ENCODE measurements at places on chromosomes 4 and X.

DNA sequence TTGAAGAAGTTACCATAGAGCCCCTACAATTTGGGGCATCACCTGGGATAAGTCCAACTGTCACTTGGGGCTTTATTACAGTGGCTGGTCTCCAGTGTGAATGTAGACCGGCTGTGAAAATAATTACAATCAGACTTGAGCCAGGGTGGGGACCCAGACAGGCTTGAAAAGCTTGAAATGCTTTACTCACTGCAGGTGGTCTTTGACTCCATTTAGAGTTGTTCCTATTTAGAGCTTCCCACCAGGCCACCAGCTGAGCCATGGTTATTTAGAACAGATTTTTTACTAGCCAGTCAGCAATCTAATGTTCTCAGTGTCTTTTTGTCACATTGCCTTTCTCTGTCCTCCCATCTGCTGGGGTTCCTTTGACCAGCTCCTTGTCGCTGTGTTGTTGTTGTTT is 5.7 kb downstream of the ARHGAP10 start:
- DNase-seq = no peak

DNA sequence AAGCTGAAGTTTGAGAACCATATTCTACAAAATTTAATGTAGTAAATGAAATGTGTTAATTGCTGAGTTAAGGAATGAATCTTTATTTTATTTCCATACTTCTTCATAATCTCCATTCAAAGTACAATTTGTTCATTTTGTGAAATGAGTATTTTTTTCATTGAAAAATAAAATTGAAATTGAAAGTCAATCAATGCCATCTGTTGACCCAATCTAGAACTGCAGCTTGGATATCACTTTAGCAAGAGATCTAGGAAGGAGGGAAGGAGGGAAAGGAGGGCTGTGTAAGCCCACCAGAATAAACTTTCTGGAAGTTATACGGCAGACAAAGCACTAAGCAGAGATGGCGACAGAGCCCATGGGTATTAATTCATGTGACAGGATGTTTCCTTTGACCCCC is 128.4 kb downstream of the ZMAT1 start:
- DNase-seq = no peak

GRCh38 chrX:69493193-69493592 is 10.9 kb upstream of the NALF2 start:
- DNase-seq = peak; percentile 61

DNA sequence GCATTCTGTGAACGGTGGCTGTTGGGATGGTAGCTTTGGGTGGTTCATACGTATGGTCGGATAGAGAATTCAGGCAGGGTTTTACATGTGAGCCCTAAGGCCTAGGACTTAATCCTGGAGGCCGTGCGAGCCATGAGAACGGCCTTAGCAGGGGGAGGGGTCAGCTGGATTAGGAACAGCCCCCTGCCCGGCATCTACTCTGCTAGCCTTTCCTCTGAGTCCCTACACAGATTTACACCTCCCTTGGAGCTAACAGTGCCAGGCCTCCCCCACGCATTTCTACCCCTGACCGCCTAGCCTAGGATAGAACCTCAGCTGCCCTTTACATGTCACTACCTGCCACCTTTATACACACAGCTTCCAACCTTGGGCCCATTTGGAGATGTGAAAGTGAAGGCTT is 7.1 kb downstream of the PRAF2 start:
- no peak for DNase-seq

DNA sequence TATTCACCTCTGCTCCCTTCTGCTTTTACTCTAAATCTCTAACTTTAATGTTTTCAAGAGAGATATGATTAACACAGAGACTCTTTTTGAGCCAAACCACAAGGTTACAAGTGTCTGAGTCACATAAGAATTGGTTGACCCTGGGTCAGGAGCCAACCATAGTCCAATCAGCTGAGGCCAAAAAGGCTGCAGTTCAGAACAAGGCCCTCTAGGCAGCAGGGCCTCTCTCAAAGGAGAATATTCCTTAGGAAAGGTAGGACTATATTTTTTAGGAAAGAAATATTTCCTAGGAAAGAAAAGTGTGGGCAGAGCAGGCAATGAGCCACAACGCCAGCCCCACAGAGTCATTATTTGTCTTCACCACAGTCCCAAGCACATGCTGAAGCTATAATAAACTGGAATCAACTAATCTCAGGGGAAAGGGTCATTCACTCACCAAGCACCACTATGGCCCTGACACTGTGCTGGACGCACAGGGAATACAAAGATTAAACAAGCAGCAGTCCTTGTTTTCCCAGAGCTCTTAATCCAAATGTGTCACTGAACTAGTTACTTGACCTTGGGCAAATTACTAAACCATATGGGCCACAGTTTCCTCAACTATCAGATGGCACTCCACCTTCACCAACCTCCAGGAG is 2.2 kb downstream of the ATP8A1 start:
- no peak for DNase-seq

- DNase-seq = no peak
Measured at GRCh38 chrX:83504721-83505479, 3.2 kb upstream of the POU3F4 start.

DNA sequence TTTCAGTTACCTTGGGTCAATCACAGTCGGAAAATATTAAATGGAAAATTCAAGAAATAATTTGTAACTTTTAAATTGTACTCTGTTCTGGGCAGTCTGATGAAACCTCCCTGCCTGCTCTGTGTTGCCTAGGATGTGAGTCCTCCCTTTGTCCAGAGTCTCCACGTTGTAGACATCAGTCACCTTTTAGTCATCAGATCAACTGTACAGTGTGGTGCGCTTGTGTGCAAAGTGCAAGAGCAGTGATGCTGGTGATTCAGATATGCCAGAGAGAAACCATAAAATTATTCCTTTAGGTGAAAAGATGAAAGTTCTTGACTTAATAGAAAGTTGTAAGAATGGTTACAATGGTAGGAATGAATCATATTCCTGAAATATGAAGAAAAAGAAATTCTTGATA is 1.4 kb downstream of the SPATA4 start:
- DNase-seq = no peak

- DNase-seq = no peak
Measured at GRCh38 chr4:98627531-98628257, 30.7 kb downstream of the TSPAN5 start.

DNA sequence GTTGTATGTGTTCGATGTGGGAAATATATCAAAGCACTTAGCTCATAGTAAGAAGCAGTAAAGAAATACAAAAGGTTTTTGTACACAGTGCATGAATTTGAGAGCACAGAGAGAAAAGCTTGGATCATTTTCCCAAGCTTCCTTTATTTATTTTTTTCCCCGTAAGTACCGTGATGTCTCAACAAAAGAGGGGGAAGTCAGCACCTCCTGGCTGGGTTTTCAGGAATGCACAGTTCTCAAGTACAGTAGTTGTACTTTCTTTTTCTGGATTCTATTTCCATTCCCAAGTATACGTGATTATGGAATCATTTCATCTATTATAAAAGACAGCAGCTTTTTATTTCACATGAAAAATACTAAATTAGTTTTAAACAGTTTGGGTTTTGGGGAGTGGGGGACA is 171.5 kb upstream of the EDNRA start:
- DNase-seq = no peak

DNA sequence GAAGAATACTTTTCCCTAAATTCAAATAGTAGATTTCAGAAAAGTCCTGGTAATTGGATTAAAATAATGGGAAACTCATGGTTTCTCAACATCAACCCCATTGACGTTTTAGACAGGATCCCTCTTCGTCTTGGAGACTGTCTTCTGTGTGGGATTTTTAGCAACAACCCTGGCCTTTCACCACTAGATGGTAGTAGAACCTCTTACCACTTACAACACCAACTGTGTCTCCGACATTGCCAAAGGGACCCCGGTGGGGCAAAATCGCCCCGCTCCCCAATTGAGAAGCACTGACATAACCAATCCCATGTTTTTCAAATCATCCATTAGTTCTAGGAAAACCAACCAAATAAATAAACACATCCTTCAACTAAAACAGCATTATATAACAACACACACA is 16.9 kb upstream of the ANOS1 start:
- DNase-seq = peak; percentile 32

DNA sequence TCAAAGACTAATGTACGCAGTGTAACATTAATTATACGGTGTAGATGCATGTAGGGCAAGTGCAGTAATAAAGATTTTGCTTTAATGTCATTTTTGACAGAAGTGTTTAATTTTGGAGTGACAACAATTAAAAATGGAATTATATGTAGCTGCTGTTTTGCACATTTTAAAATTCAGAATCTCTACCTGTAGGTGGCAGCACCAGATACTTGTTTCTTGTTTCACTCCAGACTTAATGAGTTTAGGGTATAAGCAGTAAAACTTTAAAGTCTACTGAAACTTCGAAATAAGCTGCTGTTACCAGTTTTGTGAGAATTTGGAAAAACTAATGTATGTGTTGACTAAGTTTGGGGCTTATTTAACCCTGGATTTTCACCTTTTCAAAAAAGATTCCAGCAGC is 144.9 kb downstream of the POLA1 start:
- no peak for DNase-seq

DNA sequence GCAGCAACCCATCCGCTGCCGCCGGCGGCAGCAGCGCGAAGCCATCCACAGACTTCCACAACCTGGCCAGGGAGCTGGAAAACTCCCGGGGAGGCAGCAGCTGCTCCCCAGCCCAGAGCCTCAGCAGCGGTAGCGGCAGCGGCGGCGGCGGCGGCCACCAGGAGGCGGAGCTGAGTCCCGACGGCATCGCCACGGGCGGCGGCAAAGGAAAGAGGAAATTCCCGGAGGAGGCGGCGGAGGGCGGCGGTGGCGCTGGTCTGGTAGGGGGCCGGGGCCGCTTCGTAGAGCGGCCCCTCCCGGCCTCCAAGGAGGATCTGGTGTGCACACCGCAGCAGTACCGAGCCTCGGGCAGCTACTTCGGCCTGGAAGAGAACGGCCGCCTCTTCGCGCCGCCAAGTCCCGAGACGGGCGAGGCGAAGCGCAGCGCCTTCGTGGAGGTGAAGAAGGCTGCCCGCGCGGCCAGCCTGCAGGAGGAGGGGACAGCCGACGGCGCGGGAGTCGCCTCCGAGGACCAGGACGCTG is 4.9 kb downstream of the PRDM8 start:
- peak; percentile 90 for DNase-seq

DNA sequence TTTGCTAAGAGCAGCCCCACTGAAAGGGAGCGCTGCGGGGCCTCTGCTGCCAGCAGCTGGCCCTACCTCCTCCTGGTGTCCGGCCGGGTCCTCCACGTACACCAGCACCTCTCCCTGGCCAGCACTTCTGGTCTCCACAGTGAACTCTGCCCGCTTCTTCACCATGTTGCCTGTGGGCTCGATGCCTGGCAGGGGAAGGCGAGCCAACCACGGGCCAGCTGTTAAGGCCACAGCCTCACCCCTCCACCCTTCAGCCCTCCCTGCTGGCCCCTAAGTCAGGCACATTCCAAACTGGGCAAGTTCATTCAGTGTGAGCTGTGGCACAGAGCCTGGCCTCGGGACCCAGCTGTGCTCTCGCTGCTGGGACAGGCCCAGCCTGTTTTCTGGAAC is 7.8 kb downstream of the FLNA start:
- no peak for DNase-seq

DNA sequence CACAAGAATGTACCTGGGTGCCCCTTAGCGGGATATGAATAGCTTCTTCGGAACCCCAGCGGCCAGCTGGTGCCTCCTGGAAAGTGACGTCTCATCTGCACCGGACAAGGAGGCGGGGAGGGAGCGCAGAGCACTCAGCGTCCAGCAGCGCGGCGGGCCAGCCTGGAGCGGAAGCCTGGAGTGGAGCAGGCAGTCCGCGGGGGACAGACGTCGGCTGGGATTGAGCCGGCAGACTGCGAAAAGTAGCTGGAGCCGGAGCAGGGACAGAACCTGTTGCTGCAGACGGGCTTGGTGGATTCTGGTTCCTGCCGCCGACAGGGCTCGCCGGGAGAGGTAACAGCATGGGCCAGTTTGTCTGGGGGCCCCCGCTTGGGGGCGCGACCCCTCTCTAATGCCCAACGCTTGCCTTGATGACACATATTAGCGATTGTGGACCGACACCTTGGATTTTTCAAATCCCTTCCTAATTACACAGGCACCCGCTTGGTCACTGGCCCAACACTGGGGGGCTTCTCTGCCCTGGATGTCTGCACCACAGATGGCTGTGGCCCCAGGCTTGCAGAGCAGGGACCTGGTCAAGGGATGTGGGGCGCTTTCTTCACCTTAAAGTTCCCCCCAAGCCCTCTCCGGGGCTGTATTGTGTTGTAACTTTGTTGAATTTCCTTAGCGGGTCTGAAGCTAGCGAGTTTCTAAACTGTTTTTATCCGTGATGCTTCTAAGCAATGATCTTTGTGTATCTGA is at the start of gene NPFFR2:
NPFFR2 (plus strand) TSS at position 133 of the 741 bp plus-strand sequence. CDS start 96,592 bp downstream, outside the sequence.
- DNase-seq = peak; percentile 73

DNA sequence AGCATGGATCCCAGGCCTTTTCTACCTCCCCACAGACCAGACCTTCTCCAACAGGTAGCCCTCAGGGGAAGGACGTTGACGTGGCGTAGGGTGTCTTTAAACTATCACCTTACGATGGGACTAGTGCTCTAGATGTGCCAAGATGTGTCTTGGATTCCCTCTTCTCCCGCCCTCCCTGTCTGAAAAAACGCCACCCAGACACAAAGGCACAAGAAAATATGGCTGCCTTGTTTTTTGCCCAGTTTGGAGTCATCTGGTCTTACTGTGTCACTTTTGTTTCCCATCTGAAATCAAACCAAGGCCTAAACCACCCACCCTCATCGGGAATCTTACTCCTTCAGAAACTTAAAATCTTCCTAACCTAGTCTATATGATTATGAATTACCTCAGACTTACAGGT is 235.4 kb downstream of the OR13H1 start:
- DNase-seq = no peak

DNA sequence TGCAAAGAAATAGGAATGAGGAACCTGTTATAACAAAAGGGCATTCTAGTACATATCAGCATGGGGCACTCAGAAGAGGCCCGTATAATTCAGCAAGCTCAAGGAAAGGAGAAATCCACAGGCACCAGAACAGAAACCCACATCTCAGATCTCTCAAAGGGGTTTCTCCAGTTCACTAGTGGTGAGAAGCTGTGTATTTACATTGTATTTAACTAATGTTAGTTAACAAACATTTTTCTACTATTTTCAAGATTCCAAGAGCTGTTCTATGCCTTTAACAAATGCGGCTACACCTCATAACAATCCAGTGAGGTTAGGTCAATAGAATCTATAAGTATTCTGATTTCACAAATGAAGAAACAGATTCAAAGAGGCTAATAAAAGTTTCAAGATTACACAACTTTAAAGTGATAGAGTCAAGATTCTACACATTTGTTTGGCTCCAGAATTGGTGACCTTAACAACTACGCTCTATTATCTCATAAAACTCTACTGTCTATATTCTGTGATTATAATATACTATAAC is 77.3 kb downstream of the CXXC4 start:
- no peak for DNase-seq

DNA sequence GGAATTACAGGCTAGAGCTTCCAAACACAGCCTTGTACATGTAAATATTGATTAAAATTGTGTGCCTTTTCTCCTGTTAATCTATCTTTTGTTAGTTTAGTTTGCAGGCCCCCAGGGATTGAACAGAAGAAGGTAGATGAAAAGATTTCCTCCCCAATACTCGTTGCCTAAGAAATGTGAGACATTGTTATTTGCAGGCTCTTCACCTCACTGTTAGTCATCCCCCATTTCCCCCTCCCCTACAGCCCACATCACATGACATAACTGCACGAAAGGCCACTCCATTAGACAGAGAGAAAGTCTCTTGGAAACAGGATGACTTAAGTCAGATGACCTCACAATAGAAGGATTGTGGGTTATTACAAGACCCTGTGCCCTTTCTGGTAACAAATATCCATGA is 13.3 kb upstream of the MID1 start:
- no peak for DNase-seq
